Stomach (tissue), 19 donors: ENCODE measurements at places on chromosomes 3 and 15. TPM values are rescaled to one million over a fixed set of nuclear protein-coding genes. Genes with fewer than 3 reads are reported as not detected.

DNA sequence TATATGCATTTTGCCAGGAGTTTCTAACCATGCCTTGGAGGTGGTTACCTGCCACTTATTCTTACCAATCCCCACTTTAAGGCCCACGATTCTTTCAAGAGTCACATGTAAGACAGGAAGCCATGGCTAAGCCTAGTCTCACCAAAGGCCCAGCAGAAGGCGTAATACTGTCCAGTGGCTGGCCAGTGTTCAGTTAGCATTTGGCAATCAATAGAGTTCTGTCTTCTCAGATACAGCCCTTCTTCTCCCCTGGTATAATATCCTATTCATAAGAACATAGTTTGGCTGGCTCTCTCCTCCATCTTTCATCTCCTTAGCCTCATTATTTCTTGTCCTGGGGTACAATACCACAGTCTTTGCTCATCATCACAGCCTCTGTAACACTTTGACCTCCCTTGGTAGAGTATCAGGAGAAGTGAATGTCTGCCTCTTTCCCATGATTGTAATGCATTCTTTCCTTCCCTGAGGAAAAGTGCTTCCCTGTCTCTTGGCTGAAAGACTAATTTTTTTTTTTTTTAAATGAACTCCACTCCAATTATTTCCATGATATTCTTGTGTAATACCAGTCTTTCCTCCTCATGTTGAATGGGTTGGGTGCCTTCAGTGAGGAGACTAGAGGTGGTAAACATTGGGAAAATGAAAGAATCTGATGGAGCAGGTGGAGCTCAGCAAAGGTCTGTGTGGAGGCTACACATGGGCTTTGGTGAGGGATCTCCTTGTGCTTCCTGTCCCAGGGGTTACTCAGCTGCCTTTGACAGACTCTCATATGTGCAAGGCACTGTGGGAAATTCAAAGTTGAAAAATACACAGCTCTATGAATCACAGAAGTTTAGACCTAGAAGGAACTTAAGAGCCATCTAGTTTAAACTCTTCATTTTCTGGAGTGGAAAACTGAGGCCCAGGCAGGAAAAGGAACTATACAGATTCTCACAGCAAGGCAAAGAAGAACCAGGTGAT, 218.2 kb downstream of the P3H2 start:
- no peak for DNase-seq

LSG1 gene
- 76.6 TPM for total RNA-seq

DNA sequence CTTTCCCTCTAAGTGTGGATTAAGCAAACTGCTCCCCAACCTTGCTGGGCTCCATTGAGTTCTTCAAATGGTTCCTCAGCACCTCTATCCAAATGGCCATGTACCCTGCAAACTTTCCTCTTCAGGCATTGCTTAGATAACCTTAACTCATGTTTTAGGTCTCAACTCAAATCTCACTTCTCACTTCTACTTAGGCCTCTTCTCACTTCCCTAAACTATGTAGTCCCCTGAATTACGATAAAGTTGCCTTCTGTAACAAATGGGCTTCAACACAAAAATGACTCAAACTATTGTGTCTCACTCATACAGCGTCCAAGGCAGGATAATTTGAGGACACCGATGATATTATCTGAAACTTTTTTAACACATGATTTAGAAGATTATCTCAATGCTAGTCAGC, 62.4 kb upstream of the STAC start:
- DNase-seq: no peak

- no peak for DNase-seq
Observed at GRCh38 chr3:134067531-134068161, 37.9 kb upstream of the SLCO2A1 start.

DNA sequence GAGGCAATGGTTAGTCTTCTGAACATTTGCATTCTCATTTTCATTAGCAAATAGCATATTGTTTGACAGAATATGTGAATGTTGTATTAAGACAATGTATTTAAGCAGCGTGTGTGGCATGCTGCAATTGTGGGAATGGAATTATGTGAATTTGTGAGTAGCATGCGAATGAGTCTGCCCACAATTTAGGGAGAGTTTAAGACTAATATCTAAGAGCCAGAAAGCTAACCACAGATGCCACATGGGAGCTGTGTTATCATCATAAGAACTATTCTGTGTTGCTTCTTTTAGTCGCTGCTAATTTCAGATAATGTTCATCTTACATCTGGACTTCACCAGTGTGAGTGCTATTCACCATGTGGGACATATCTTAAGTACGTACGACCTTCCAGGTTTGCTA, 494.5 kb downstream of the RBMS3 start:
- DNase-seq: no peak

RASGRF1 gene
- total RNA-seq: 3.8 TPM

- DNase-seq: peak; percentile 21
Observed at GRCh38 chr3:53718462-53718861, 127.8 kb downstream of the CHDH start.

PLOD2 gene
- 99.5 TPM for total RNA-seq

- DNase-seq: no peak
Observed at GRCh38 chr3:24168977-24169376, 223.9 kb downstream of the NR1D2 start.
